ENCODE measurements at places on chromosomes 16 and 17.

- no peak for DNase-seq
- peaks cover 83% of the 10 kb centered on the region for H3K36me3 ChIP-seq
- no peak overlapping the region for H3K27ac ChIP-seq
Measured at GRCh38 chr16:88727871-88728270, 21.6 kb downstream of the CTU2 start.

DNA sequence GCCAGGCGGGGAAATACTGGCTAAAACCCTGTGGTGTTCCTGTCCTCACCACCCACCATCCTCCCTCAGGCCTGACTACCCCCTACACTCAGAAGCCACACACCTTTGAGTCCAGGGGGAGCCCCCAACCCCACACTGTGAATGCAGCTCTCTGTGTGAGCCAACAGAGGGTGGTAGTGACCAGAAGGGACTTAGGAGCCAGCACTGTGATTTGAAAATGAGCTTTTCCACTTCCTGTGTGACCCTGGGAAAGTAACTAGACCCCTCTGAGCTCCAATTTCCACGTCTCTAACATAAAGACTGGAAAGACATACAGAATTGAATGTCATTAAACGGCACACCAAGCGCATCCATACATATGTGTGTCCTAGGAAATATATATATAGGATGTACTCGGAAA, 58.7 kb downstream of the SDK2 start:
- H3K4me3 ChIP-seq, result no peak overlapping the region

GRCh38 chr17:28118362-28118761, 75.9 kb downstream of the NLK start:
- DNase-seq, result peak; percentile 50
- H3K27ac ChIP-seq, result peak overlapping the region; percentile 73
- peaks cover 26% of the 10 kb centered on the region for H3K4me1 ChIP-seq
- H3K27me3 ChIP-seq, result no peaks in the 10 kb centered on the region
- peak overlapping the region; percentile 74 for H3K4me3 ChIP-seq

DNA sequence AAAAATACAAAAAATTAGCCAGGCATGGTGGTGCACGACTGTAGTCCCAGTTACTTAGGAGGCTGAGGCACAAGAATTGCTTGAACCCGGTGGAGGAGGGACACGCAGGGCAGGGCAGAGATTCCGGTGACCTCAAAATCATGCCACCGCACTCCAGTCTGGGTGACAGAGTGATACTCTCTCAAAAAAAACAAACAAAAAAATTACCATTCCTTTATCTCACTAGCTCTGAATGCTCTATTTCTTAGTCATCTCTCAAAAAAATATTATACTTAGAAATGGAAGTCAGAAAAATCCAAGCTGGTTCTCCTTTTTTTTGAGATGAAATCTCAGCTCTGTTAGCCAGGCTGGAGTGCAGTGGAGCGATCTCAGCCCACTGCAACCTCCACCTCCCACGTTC, 40.8 kb downstream of the SPOP start:
- no peak for DNase-seq
- no peak overlapping the region for H3K4me3 ChIP-seq
- H3K36me3 ChIP-seq, result peaks cover 8% of the 10 kb centered on the region
- no peak overlapping the region for H3K27ac ChIP-seq
- no peaks in the 10 kb centered on the region for H3K27me3 ChIP-seq
- no peaks in the 10 kb centered on the region for H3K4me1 ChIP-seq

GRCh38 chr16:4317532-4318450, 1.9 kb downstream of the GLIS2 start:
- peaks cover 11% of the 10 kb centered on the region for H3K27me3 ChIP-seq
- H3K27ac ChIP-seq, result no peak overlapping the region
- peaks cover 17% of the 10 kb centered on the region for H3K4me1 ChIP-seq
- no peaks in the 10 kb centered on the region for H3K36me3 ChIP-seq

- no peak for DNase-seq
- H3K36me3 ChIP-seq, result no peaks in the 10 kb centered on the region
- no peak overlapping the region for H3K4me3 ChIP-seq
- peaks cover 8% of the 10 kb centered on the region for H3K4me1 ChIP-seq
- H3K27ac ChIP-seq, result no peak overlapping the region
- no peaks in the 10 kb centered on the region for H3K27me3 ChIP-seq
Measured at GRCh38 chr16:79407461-79408135, 192.9 kb downstream of the MAF start.

DNA sequence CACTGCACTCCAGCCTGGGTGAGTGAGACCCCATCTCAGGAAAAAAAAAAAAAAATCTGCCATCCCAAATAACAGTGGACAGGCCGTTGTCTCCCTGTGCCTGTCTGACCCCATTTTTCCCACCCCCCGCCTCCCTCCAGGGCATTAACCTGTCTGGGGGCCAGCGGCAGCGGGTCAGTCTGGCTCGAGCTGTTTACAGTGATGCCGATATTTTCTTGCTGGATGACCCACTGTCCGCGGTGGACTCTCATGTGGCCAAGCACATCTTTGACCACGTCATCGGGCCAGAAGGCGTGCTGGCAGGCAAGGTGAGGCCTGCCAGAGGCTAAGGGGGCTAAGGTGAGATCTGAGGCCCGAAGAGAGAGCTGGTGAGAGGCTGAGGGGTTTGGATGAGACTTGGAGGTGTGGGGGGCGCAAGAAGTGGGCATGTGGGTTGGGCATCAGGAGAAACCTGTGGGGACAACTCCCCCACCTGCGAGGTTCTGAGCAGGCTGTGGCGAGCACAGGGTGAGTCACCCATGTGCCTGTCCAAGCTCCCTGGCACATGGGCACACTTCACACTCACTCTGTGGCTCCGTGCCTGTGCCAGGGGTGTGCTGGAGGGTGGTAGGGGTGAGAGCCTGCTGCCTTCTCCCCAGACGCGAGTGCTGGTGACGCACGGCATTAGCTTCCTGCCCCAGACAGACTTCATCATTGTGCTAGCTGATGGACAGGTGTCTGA, 34.7 kb downstream of the ANKRD40 start:
- no peaks in the 10 kb centered on the region for H3K4me1 ChIP-seq
- no peak for DNase-seq
- H3K27me3 ChIP-seq, result no peaks in the 10 kb centered on the region
- H3K4me3 ChIP-seq, result no peak overlapping the region
- H3K36me3 ChIP-seq, result no peaks in the 10 kb centered on the region

DNA sequence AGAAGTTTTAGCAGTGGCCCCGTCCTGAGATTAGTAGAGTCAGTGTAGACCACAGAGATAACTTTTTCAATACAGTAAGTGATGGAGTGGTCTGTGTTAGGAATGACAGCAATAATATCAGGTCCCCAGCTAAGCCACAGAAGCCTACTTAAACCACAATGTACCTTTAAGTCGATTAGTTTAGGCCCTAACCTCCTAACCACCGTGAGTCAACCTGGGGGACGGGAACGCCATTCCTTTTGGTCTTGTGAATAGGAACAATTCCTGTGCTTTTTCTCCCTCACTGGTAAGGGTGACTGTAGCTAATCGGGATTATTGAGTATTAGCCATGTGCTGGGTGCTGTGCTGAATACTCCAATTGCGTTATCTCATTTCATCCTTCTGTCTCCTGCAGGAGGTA, 14.0 kb downstream of the YPEL2 start:
- H3K27ac ChIP-seq, result no peak overlapping the region
- H3K27me3 ChIP-seq, result no peaks in the 10 kb centered on the region
- H3K4me1 ChIP-seq, result no peaks in the 10 kb centered on the region
- H3K4me3 ChIP-seq, result no peak overlapping the region

- H3K27me3 ChIP-seq, result no peaks in the 10 kb centered on the region
- H3K27ac ChIP-seq, result peak overlapping the region; percentile 59
- peaks cover 13% of the 10 kb centered on the region for H3K4me1 ChIP-seq
- H3K36me3 ChIP-seq, result no peaks in the 10 kb centered on the region
- peak; percentile 81 for DNase-seq
Measured at GRCh38 chr17:8192070-8192815, 2.3 kb upstream of the BORCS6 start.

DNA sequence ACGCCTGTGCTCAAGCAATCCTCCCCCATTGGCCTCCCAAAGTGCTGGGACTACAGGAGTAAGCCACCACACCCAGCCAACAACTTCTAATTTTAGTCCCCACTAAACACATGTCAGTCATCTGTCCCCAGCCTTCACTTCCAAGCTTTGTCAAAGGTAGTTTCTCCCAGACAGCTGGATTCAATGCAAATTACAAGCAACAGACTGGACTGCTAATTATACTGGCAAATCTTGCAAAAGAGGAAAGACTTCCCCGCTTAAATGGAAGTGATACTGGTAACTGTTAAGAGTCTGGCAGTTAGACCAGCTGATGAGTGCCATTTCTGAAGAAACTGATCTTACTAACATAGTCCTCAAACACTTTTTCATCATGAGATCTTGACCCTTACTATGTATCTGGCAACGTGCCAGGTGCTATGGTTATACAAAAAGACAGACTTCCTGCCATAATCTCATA, 8.2 kb upstream of the GGA2 start:
- peaks cover 4% of the 10 kb centered on the region for H3K4me1 ChIP-seq
- no peak overlapping the region for H3K4me3 ChIP-seq
- no peak for DNase-seq
- peaks cover 11% of the 10 kb centered on the region for H3K36me3 ChIP-seq
- H3K27ac ChIP-seq, result no peak overlapping the region

DNA sequence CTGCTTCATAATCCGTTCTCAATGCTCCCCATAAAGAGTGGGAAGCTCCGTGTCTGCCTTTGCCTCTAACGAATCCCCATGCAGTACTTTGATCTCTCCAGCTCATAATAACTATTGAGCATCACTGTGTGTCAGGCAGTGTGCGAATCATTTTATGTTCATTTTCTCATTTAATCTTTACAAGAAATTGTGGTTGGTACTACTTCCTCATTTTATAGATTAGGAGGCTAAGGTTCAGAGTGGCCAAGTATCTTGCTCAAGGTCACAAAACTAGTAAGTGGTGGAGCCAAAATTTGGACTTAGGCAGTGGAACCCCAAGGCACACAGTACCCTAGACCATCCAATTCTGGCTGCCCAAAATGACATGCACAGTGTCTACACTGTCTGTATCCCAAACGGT, 44.8 kb downstream of the ABCC12 start:
- no peaks in the 10 kb centered on the region for H3K4me1 ChIP-seq
- DNase-seq, result peak; percentile 9
- no peaks in the 10 kb centered on the region for H3K27me3 ChIP-seq
- no peak overlapping the region for H3K4me3 ChIP-seq
- H3K27ac ChIP-seq, result no peak overlapping the region

GRCh38 chr17:80424878-80425765, 10.2 kb downstream of the ENDOV start:
- no peak overlapping the region for H3K4me3 ChIP-seq
- no peaks in the 10 kb centered on the region for H3K27me3 ChIP-seq
- peaks cover 2% of the 10 kb centered on the region for H3K36me3 ChIP-seq

GRCh38 chr17:59451706-59452105, 113.7 kb upstream of the DHX40 start:
- no peaks in the 10 kb centered on the region for H3K27me3 ChIP-seq
- no peaks in the 10 kb centered on the region for H3K36me3 ChIP-seq
- H3K27ac ChIP-seq, result no peak overlapping the region
- H3K4me3 ChIP-seq, result no peak overlapping the region

- H3K4me3 ChIP-seq, result no peak overlapping the region
- no peak for DNase-seq
- no peaks in the 10 kb centered on the region for H3K4me1 ChIP-seq
Measured at GRCh38 chr16:47061204-47061603, 82.5 kb downstream of the NETO2 start.

DNA sequence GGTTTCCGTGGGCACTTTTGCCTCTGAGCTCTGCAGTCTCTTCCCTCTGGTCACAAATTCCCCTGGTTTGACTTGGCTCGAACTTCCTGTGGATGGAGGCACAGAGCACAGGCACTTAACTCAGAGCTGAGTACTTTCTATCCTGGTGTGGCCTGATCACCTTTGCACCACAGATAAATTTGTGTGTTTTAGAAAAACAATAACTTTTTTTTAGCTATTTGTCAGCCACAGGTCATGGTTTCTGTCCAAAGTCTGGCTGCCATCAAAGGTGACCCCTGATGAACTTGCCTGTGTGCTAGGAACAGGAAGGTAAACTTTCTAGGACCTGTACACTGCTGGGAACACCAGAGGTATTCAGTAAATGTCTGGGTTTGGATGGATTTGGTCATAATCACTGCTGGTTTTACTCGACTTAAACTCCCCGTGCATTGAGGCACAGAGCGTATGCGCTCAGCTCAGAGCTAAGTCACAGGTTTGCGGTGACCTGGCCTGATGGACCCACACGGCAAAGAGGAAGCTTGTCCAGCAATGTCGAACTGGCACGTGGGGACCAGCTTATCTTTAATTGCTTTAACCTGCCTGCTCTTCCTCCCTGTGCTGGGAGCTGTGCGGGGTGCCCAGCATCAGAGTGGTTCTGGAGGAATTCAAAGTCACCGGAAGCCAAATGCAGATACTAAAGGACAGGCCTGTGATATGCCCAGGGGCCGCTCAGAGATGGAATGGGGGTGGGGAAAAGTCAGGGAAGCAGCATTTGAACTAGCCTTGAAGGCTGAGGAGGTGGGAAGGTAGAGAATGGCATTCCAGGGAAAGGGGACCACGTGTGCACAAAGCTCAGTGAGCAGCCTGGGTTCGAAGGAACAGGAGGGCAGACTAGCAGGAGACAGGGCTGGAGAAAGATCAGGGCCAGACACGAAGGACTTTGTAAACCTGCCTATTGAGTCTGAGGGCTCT, 12.9 kb downstream of the SLC13A5 start:
- H3K27me3 ChIP-seq, result no peaks in the 10 kb centered on the region
- H3K27ac ChIP-seq, result no peak overlapping the region
- no peak overlapping the region for H3K4me3 ChIP-seq
- no peak for DNase-seq

GRCh38 chr17:4331614-4332013, 34.9 kb downstream of the UBE2G1 start:
- H3K27me3 ChIP-seq, result no peaks in the 10 kb centered on the region
- no peak overlapping the region for H3K27ac ChIP-seq
- H3K4me1 ChIP-seq, result no peaks in the 10 kb centered on the region
- H3K36me3 ChIP-seq, result peaks cover 6% of the 10 kb centered on the region
- no peak overlapping the region for H3K4me3 ChIP-seq

- no peaks in the 10 kb centered on the region for H3K36me3 ChIP-seq
- peak overlapping the region; percentile 3 for H3K4me3 ChIP-seq
- H3K27ac ChIP-seq, result no peak overlapping the region
- peaks cover 5% of the 10 kb centered on the region for H3K4me1 ChIP-seq
- DNase-seq, result peak; percentile 90
Measured at GRCh38 chr17:83119987-83120864, 40.8 kb downstream of the METRNL start.

- peaks cover 4% of the 10 kb centered on the region for H3K4me1 ChIP-seq
- no peak overlapping the region for H3K4me3 ChIP-seq
- DNase-seq, result no peak
Measured at GRCh38 chr17:58278661-58279015, 2.1 kb downstream of the MPO start.

- H3K4me1 ChIP-seq, result peaks cover 58% of the 10 kb centered on the region
- H3K4me3 ChIP-seq, result no peak overlapping the region
- peak overlapping the region; percentile 46 for H3K27ac ChIP-seq
- DNase-seq, result peak; percentile 65
- H3K36me3 ChIP-seq, result peaks cover 25% of the 10 kb centered on the region
- H3K27me3 ChIP-seq, result no peaks in the 10 kb centered on the region
Measured at GRCh38 chr17:16419074-16419928, 3.9 kb downstream of the TRPV2 start.

GRCh38 chr17:72660274-72661115, 432.0 kb downstream of the SLC39A11 start:
- DNase-seq, result no peak
- H3K27ac ChIP-seq, result no peak overlapping the region
- H3K4me1 ChIP-seq, result no peaks in the 10 kb centered on the region
- no peak overlapping the region for H3K4me3 ChIP-seq
- H3K27me3 ChIP-seq, result no peaks in the 10 kb centered on the region
- H3K36me3 ChIP-seq, result no peaks in the 10 kb centered on the region

GRCh38 chr16:22815863-22816262, 1.9 kb downstream of the HS3ST2 start:
- peaks cover 13% of the 10 kb centered on the region for H3K4me1 ChIP-seq
- no peak for DNase-seq
- H3K27me3 ChIP-seq, result peaks cover 53% of the 10 kb centered on the region

GRCh38 chr17:61399131-61400065, at the start of gene TBX2:
Gene TBX2 (plus strand): TSS chr17:61399843. CDS start chr17:61400177, 334 bp downstream.
- no peak for DNase-seq
- no peaks in the 10 kb centered on the region for H3K4me1 ChIP-seq
- H3K4me3 ChIP-seq, result peak within 1 kb of the TSS; percentile 43
- no peak within 1 kb of the TSS for H3K27ac ChIP-seq
